Omental fat pad (tissue), 4 donors: ENCODE measurements at places on chromosomes 13 and 19.
A peak's percentile ranks its signal among the peaks of the same experiment; 100 is the strongest.

DNA sequence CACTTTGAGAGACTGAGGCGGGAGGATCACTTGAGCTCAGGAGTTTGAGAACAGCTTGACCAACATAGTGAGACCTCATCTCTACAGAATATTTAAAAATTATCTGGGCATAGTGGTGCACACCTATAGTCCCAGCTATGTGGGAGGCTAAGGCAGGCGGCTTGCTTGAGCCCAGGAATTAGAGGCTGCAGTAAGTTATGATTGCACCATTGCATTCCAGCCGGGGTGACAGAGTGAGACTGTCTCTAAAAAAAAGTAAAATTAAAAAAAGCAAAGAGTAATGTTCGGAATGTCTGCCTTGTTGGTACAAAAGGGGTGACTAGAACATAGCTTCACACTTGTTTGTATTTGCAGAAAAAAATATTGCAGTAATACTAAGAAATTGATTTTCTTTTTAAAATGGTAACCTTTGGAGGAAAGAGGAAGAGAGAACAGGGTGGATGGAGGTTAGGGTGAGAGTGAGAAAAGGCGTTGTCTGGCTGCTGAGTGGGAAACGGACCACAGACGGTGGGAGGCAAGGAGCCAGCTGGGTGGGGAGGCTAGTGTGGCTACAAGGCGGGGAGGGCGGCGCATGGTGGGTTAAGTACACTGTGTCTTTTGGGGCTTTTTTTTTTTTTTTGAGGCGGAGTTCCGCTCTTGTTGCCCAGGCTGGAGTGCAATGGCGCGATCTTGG is 10.2 kb downstream of the PPP1R14A start:
- no peak for DNase-seq

GRCh38 chr13:21759463-21759862 is 88.6 kb downstream of the FGF9 start:
- no peak for DNase-seq

DNA sequence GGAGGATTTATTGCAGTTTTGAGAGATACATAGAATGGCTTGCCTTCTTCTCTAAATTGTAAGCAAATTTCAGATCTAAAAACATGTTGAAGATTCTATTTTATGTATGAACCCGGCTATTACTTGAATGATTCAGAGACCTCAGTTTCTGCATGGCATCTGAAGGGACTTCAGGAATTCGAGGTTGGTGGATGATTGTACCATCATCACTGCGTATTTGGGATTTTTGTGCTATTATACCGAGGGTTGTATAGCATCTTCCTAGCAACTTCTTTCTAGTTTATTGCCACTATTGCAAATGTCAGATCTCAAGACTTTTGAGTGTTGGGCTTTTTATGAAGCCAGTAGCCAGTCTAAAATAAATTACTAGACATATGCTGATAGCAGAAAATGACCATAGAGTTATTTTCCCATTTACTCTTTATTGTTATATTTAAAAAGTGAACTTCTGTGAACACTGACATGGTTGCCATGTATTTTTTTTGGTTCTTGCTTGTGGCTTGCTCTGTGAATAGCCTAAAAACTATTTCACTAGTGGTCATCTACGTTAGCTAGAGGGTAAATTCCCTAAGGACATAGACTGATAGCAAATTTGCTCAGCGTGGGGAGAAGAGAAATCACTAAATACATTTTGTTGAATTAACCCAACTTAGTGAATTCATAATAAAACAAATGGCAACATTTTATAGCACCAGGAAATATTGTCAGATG is 70.6 kb upstream of the KLF12 start:
- no peak for DNase-seq

DNA sequence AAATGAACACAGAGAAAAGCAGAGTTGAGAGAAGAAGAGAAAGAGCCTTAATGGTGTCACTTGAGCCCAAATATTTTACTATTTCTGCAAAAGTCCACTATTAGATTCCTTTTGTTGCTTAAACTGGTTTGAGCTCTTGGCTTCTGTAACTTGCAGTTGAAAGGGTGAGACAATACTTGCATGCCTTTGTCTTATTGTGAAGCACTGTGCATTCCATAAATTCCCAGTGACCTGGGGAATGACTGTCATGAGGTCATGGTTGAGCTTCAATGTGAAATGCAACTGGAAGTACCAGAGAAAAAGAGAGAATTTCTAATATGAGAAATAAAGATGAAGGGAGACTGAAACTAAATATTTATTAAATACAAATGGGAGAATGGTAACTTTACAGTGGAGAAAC is 310.9 kb downstream of the TDRD3 start:
- DNase-seq: no peak

GRCh38 chr13:47066226-47066625 is 169.4 kb upstream of the HTR2A start:
- no peak for DNase-seq

- no peak for DNase-seq
Measured at GRCh38 chr19:21612403-21612872, 107.0 kb downstream of the ZNF429 start.

GRCh38 chr19:3516675-3517207 is 10.6 kb downstream of the FZR1 start:
- DNase-seq: no peak

DNA sequence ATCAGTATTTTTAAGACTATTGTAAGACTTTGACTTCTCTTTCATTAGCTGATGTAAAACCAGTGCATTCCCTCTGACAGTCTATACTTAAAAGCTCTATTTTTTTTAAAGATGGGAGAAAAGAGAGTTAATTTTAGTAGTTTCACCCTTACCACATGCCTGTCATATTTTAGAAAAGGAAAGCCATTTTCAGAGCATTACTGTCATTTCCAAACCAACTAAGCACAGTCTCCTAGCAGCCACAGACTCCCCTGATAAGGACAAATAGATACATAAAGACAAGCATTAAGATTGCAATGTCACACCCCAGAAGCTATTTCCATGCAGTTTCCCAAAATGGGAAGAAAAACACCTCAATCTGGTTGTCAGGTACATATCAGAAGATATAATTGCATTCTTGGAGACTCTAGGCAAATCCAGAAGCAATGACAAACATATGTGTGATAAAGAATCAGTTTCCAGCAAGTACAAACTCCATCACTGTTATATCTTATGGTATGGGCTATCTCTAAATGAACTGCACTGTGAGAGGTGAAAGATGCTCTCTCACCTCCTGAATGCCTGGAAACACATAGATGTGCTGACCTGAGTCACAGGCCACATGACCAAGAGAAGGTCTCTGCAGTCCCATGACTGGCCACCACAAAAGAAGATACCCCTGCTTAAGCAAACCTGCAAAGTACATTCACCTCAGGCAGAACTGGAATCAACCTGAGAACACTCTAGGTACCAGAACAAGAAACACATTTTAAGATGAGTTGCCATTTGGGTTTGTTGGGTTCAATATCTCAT is 303.3 kb downstream of the POU4F1 start:
- no peak for DNase-seq

- no peak for DNase-seq
Measured at GRCh38 chr13:24911133-24911908, 147.4 kb downstream of the RNF17 start.

DNA sequence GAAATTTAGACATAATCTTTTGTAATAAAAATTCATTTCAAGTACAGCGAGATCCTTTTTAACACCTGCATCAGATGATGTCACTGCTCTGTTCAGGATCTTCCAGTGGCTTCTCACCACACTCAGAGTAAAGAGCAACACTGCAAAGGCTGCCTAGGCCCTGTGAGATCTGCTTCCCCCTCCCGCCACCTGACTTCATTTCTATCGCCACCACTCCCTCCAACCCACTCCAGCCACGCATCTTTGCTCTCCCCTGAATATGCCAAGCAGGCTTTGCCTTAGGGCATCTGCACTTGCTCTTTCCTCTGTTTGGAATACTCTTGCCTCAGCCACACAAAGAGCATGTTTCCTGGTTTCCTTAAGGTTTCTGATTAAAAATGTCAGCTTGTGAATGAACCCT is 58.3 kb downstream of the MBNL2 start:
- DNase-seq: no peak

GRCh38 chr19:17292301-17293074 is 10.7 kb downstream of the ABHD8 start:
- peak; percentile 68 for DNase-seq

- no peak for DNase-seq
Measured at GRCh38 chr13:113399755-113400149, 35.8 kb upstream of the GRTP1 start.

- DNase-seq: no peak
Measured at GRCh38 chr13:77980592-77980991, 62.0 kb upstream of the EDNRB start.

DNA sequence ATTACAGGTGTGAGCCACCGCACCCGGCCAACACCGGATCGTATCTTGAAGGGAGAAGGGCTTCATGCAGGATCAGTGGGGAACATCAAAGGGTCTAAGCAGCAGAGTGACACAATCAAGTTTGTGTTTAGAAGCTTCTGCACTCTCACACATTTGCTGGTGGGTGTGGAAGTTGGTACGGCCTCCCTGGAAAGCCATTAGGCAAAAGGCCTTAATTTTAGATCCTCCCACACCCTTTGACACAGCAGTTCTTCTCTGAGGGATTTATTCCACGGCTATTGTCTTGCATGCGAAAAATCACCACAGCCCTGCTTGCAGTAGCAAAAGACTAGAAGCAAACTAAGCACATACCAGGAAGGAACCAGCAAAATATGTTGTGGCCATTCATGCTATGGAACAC is 18.3 kb upstream of the SLC1A5 start:
- DNase-seq: no peak

- DNase-seq: peak; percentile 73
Measured at GRCh38 chr19:48351341-48351752, 12.4 kb downstream of the TMEM143 start.

DNA sequence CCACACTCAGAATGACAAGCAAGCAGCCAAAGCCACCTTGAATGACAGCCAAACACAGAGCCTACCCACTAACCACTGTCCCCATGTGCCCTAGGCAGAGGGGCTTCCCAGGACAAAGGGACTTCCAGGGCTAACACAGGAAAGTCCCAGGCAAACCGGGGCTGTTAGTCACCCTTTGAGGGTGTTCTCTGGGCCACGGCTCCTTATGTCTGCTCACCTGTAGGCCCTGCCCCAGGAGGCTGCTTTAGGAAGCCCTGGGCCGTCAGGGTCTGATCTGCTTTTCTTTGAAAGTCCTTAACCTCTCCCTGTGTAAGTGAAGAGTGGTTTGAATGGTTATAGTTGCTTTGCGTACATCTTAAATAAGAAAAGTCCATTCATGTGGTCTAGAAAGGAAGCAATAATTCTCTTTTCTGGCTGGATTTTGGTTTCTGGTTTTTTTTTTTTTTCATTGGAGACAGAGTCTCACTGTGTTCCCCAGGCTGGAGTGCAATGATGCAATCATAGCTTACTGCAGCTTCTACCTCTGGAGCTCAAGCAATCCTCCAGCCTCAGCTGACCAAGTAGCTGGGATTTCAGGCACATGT is 161.4 kb downstream of the EFNB2 start:
- no peak for DNase-seq

DNA sequence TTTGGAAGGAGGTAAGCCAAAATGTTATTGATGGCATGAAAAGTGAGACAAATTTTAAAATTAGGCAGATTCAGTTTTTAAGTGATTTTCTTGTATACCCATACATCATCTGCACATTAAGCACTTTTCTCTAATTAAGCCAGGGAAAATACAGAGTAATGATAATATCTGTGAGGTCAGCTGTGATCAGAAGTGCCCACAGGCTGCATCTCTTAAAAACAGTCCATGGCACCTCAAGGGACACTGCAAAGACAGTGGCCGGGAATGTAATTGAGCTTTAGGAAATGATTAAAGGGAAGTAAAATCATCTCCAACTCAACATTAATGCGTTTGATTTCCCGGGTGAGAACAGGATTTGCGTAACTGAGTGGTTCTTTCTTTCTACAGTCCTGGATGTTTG is 2.0 kb downstream of the COL4A1 start:
- DNase-seq: no peak

DNA sequence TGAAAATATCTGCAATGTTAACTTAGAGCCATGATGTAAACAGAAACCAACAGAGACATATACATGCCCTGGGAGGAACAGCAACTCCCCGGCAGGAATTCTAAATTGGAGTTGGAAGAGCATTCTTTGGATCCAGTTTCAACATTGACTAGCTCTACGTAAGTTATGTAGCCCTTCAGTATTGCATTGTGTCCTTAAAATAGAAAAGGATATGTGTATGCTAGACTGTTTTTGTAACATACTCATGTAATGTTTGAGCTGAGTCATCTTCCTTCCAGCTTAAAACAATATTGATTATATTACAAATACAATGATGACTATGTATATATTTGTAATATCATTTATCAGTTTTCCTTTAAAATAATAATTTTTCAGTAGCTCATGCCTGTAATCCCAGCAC is 1422.2 kb upstream of the PCDH20 start:
- DNase-seq: no peak

- DNase-seq: no peak
Measured at GRCh38 chr19:511101-511851, 4.0 kb downstream of the TPGS1 start.

DNA sequence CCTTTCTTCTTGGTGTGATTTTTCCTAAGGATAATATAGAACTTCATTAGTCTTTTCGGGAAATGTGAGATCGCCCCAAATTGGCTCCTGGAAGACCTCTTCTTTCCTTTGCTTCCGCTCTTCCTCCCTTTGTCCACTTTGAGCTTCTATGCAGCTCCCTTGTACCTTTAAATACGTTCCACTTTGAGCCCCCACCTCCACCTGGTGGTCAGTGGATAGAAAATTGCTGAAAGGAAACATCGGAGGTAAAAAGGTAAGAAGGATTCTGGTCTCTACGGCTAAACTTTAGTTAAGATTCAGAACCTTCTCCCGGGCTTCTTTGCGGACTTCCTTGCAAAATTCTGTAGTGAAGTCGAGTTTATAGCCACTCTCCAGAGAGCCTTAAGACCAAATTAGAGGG is 55.0 kb upstream of the TM9SF2 start:
- no peak for DNase-seq

DNA sequence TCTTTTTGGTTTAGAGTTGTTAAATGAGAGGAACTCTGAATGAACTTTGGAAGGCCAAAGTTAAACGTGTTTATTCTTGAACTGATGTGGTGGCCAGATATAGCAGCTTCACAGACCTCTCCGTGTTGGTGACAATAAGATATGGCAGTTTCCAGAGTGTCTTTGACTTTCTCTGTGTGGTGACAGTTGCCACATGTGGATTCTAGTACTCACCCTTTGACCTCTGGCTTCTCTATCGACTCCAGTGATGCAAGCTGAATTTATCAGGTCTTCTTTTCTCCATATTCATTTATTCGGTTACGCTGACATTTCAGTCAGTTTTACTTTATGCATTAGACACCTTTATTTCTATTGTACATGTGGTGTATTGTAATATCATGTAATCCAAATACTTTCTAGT is 1469.5 kb downstream of the SLITRK1 start:
- DNase-seq: no peak

DNA sequence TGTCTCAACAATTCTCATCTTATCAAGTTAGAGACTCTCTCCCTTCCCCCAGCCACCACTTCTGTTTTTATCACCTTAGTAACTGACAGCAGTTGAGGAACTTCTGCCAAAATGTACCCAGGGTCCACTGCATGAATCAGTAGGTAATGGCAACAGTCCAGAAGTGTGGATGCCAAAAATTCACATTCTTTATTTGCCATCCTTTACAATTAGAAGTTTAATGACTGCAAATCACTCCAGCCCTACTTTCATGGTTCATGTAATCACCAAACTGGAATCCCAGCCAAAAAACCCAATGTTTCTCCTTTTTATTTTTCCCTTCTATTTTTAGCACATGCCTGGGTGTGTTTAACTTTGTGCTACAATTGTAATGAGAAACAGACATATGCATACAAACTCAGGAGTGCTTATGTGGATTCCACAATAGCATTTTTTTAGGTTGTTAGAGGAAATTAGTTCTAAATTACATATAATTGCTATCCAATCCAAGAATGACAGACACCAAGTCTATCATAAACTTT is 243.5 kb downstream of the RGCC start:
- DNase-seq: no peak

- DNase-seq: no peak
Measured at GRCh38 chr19:53545271-53546065, 7.5 kb downstream of the ZNF331 start.
